ENCODE measurements at places on chromosomes 2 and 18. TPM values are rescaled to one million over a fixed set of nuclear protein-coding genes. Genes with fewer than 3 reads are reported as not detected.

MC4R gene
- polyA plus RNA-seq: not detected

QPCT gene
- polyA plus RNA-seq: 1.8 TPM

CFAP65 gene
- not detected for polyA plus RNA-seq

C2orf74 gene
- polyA plus RNA-seq: 40.9 TPM

MXD1 gene
- 6.8 TPM for polyA plus RNA-seq

ESPNL gene
- 5.5 TPM for polyA plus RNA-seq

ASAP2 gene
- polyA plus RNA-seq: not detected

SLC9A4 gene
- polyA plus RNA-seq: not detected

DYSF gene
- 0.34 TPM for polyA plus RNA-seq

TPO gene
- polyA plus RNA-seq: not detected

FAM237A gene
- not detected for polyA plus RNA-seq

LTBP1 gene
- polyA plus RNA-seq: not detected

ACVR1 gene
- polyA plus RNA-seq: 2.7 TPM

MARCO gene
- polyA plus RNA-seq: not detected

LCT gene
- not detected for polyA plus RNA-seq

REEP1 gene
- not detected for polyA plus RNA-seq

ITPRIPL1 gene
- 4.4 TPM for polyA plus RNA-seq
